ENCODE measurements at places on chromosomes 7 and 10.

GRCh38 chr10:58220769-58221451, 46.8 kb downstream of the IPMK start:
- no peak for DNase-seq

- no peak for DNase-seq
These were observed 46.7 kb downstream of the SGMS1 start for GRCh38 chr10:50577010-50577409.

DNA sequence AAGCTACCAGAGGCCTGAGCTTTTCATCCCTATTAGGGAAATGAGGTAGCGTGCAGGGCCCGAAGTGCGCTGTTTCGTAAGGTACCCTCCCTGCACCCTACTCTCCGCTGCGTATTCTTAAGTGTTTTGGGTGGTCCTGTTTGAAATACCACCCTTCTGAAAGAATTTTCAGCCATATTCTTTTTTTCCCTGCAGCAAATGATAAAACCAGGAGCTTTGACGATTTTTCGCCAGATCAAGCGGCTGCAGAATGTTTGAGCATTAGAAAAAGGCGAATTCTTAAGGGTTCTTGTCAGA, 1.2 kb downstream of the RSBN1L start:
- DNase-seq, result no peak

DNA sequence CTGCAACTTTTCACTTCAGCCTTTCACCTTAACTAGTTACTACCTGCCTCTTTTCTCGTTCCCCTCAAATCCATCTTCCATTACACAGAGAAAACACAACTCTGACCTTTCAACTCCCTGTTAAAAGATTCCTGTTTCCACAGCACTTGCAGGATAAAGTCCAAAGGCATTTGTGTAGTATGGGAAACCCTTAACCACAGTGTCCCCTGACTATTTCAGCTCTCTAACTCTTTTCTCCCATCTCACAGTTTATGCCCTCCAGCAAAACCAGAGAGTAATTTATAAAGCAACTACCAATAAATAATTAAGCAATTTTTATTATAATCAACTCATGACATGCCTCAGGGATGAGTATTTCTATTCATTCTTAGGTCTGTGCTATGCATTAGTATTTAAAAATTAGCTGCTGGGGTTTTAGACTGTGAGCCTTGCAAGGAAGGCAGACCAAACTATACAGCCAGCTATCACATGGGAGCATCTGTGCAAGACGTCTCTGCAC, 51.0 kb downstream of the COL1A2 start:
- DNase-seq, result no peak

DNA sequence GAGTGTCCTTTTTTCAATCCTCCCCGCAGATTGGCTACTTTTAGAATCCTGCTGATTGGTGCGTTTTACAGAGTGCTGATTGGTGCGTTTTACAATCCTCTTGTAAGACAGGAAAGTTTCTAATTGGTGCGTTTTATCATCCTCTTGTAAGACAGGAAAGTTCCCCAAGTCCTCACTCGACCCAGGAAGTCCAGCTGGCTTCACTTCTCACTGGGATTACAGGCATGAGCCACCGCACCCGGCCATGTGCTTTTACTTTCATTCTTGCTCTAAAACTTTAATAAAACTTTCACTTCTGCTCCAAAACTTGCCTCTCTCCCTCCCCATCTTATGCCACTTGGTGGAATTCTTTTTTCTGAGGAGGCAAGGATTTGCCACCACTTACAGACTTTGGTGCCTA, 17.0 kb upstream of the WAPL start:
- no peak for DNase-seq

- no peak for DNase-seq
These were observed 12.2 kb downstream of the HNRNPA2B1 start for GRCh38 chr7:26188206-26188956.

DNA sequence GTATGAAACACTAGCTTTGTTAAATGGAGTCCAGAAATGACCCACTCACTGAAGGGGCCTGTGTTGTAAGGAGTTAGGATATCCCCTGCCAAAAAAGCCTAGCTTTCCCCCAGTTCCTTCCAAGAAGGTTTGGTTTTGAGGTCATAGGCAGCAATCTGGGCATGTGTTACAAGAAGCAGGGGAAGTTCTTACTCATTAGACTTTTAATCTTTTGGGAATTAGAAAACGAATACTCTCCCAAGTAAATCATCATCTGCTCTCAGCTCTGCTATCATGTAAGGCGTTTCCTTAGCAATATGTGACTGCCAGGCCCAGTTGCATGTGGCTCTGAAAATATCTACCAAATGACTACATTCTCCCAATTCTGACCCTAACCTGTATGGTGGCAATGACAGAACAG, 3.7 kb downstream of the NOD1 start:
- no peak for DNase-seq
